Mesenteric fat pad (tissue), 1 donor: ENCODE measurements at places on chromosomes 2 and 18.

- DNase-seq = no peak
Measured at GRCh38 chr2:198311020-198311419, 506.6 kb downstream of the PLCL1 start.

GRCh38 chr18:79608535-79608934, 71.1 kb upstream of the CTDP1 start:
- DNase-seq = peak; percentile 82

DNA sequence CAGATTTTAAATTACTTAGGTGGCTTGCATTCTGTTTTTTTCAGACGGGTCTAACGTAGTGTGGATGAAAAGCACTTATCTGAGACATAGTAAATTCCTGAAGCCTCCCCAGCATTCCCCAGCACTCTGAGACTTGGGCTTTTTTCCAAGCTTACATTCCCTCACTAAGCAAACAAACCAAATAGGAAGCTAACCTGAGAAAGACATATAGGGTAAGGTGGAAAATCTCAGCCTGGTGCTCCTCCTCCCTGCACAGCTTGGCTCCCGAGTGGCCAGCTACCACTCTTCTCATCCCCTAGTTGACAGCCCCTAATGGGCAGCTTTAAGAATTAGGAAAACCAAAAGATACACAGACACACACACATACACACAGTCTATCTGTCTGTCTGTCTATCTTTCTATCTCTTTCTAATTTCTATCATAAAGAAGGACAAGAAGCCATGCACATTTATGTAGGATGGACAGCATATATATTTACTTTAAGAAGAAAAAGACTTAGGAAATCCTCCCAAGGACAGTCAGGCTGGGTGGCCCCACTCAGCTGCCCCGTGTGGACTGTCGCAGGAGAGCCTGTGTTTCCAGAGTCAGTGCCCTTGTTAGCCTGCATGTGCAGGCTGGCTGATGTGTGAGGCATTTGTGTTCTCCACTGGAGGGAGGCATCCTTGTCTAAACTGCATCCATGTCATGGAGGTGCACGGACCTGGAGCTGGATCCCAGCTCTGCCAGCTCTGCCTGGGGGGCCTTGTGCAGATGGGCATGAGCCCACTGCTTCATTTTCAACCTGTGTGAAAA, 8.2 kb downstream of the CNNM3 start:
- DNase-seq = no peak

DNA sequence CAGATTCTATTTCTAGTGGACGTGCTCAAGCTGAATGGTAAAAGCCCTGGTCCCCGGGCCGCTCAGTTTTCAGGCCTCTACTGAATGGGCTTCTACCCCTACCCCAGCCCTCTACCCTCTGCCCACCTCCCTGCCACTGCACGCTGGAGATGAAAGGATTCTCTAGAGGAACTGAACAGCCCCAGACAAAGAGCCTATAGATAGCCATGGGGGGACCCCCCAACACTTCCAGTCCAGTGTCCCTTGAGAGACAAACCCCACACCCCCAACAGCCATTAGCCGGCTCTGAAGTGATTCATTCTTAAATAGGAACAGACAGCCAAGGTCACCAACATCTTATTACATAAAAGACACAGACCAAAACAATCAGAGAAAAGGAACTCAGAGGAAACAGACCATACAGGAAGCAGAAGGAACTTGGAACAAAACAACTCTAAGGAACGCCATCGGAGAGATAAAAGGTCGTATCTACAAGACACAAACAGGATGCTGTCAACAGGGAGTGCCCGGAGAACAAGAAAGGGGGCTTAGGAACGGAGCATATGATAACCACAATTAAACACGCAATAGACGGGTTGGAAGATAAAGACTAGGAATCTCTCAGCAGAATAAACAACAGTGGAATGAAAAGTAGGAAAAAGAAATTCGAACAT, 23.5 kb downstream of the TMEM37 start:
- no peak for DNase-seq

GRCh38 chr2:143148757-143149156, 19.5 kb downstream of the ARHGAP15 start:
- DNase-seq = no peak

- DNase-seq = no peak
Measured at GRCh38 chr2:238155051-238155760, 3.6 kb upstream of the ERFE start.

GRCh38 chr2:131413148-131413747, 49.3 kb upstream of the RAB6D start:
- DNase-seq = no peak

DNA sequence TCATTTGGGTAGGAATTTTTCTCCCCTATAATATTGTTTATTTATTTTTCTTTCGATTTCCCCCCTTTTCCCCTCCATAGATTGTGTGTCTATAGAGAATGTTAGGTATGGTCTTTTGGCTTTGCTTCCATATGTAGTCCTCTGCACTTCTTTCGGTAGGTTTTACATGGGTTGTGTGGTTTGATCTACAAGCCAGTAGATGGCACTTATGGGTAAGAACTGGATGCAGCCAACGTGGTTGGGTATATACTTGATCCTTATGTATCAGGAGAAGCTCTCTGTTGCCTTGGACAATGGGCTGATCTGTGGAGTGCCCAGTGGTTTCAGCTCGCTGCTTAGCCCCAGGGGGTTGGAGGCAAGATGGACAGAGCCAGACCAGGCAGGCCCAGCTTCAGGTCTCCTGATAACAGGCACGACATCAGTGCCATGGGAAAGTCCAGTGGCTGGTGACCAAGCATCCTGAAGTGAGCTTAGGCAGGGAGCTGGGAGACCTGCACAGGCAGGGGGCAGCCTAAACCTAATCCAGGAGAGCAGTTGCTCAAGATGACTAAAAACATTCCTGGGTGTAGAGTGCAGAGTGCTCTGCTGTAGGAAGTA, 488.3 kb downstream of the CCDC85A start:
- DNase-seq = no peak

DNA sequence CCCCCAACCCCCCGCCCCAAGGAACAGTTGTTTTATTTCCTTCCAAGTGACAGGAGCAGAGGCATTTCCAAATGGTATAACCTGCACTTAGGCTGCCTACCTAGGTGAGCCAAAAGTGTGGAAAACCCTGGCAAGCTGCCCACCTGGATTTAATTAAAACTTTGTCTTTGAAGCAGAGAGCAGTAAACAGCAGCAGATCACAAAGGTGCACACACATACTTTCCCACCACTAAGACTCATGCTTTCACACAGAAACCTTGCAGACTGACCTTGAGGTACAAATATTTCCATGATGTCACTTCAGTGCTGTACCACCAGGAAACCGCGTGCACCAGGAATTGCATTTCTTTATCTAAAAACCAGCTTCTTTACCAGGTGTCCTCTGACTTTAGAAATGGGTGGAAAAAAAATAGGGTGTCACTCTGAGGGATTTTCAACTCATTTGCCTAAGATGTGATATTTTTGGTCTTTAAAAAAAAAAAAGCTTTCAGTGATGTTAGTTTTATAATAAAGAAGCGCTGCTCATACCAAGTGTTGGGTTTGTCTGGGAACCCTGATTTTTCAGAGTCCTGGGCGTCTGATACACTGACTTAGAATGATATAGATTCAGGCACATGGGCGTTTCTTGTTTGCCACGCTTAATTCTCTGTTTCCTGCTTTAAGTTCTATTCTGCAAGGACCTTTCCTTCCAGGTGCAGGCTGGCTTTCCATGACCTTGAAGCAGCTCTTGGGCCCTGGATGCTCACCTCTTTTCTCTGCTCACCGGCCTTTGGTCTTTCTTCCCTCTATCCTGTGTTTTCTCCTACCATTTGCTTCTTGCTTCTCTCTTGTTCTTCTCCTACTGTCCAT, 70.7 kb upstream of the BCL2L11 start:
- DNase-seq = peak; percentile 37

- DNase-seq = no peak
Measured at GRCh38 chr2:221895366-221896121, 323.4 kb upstream of the EPHA4 start.

DNA sequence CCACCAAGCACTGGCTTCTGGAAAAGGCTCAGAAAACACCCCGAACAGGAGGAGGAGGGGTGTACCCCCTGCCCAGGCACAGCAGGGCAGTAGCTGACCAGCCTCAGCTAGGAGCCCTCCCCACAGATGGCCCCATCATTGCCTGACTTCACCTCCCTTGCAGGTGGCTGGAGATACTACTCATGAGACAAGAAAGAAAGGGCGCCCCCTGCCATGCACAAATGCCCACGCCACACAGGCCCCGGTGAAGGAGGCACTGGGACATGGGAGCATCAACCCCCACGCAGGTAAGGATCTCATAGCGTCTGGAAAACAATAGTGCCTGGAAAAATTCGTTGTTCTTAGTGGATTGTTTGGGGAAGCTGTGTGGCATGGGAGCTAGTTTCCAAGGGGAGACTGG, 240.6 kb downstream of the TFCP2L1 start:
- DNase-seq = no peak

DNA sequence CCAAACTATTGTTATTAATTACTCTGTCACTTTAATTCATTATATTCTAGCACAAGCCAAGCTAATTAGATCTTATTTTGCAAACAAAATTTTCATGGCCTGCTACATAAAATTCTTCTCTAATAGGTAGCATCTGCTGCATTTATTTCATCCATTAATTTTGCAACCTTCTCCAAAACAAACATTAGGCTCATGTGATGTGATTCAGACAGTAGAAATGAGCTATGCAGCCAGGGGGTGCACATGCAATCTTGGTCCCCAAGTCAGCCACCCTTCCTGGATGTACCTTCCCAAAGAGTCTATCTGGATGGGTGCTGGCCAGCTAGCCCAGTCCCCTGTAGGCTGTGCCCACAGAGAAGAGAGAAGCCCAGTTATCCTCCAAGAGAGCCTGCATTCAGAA, 242.1 kb upstream of the OSR1 start:
- no peak for DNase-seq

DNA sequence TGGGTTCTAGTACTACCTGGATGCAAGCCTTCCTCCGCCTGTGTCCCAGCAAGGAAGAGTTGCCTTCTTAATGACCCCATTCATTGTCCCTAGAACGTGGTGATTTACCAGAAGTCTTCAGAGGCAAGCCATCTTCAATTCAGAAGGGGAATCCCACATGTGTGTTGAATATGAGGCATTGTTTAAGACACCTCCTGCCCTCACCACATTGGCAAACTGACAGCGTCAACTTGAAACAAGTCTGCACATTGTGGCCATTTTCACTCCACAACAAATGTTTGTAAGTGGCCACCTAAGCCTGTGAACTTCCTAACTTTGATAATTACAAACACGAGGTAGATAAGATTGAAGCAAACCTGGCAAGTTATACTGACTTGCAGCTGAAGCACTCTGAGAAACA, 83.7 kb downstream of the TCF7L1 start:
- no peak for DNase-seq

GRCh38 chr2:159661286-159661685, 44.9 kb upstream of the BAZ2B start:
- no peak for DNase-seq

DNA sequence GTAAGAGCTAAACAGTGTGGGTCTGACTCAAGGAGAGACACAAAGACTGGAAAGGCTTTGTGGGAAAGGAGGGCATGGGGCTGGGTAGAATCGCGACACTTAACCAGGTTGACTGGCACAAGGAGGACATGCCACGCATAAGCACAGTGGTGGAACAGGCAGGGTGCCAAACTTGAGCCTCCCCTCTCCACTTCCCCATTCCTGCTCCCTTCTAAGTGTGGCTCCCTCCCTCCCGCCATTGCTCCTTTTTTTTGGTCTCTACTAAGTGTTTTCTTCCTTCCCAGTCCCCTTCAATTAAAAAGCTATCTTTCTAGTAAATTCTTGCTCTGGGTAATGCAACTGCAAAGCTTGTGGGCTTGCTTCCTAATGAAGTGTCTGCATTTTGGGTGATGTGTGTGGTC, 40.3 kb upstream of the ZFP36L2 start:
- no peak for DNase-seq

- no peak for DNase-seq
Measured at GRCh38 chr2:171404261-171404660, 29.5 kb downstream of the METTL8 start.

GRCh38 chr2:1623906-1624445, 120.3 kb downstream of the PXDN start:
- peak; percentile 73 for DNase-seq

DNA sequence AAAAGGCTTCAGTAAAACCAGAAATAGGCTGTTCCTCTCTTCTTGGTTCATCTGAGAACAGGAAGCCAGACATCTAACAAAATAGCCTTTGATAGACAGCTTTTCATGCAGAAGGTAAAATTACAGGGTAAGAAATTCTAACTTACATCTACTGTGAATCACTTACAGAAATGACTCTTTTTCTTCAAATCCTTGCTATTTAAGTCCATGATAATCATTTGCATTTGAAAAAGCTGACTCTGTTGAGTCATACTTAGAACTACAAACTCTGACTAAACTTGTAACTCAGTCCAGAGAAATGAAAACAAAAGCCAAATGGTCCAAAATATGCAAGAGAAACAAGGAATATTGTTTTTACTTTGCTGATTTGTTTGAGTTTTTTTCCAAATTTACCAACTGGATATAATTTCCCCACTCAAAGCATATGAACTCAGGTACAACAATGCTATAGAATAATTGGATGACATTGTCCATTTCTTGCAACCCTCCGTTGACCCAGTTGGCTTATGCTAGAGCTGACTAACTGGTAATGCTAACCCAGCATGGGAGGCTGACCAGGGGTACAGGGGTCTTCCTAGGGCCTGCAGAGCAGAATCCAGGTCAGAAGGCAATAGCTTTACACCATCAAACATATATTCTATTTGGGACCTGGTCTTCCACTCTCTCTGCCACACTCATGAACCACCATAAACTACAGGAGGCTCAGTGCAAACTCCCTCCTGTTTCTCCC, 18.8 kb upstream of the MREG start:
- no peak for DNase-seq

DNA sequence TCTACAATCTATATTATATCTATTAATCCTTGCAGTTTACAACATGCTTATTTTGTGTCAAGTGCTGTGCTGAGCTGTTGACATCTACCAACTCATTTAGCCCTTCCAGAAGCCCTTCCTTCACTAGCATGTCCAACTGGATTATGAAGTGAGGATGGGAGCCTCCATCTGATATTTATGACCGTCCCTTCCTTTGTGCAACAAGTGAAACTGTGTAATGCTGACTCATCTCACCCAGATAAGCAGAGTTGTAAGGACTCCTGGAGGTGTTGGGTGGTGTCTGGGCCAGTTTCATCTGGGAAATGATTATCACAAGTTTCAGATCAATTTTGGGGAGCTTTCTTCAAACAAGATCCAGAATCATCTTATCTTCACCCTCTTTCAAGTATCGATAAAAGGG, 156.6 kb upstream of the ETAA1 start:
- DNase-seq = no peak

- DNase-seq = no peak
Measured at GRCh38 chr2:135909976-135910375, 33.7 kb upstream of the MCM6 start.

- no peak for DNase-seq
Measured at GRCh38 chr2:157948856-157949255, 72.7 kb upstream of the ACVR1 start.

DNA sequence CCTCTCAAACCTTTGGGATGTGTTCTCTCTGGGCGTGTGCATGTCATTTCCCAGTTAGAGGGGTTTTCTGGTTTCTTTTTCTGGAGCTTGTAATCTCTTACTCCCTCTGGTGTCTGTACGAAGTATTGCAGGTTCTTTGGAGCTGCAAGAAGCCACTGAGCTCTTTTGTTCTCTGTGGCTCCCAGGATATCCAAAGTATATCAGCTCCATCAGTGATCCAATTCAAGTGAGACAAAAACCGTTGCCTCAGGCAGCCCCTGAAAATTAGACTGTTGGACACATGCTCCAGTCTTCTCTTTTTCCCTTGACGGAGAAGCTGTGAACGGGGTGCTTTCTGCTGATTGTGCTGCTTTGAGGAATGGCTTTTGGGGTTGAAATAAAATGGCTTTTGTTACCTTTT, 59.0 kb upstream of the LDLRAD4 start:
- no peak for DNase-seq

GRCh38 chr18:38330573-38330972, 765.0 kb upstream of the CELF4 start:
- DNase-seq = no peak
